Left ventricle myocardium superior (tissue), 1 donor: ENCODE measurements at places on chromosomes 1 and 21. TPM values are rescaled to one million over a fixed set of nuclear protein-coding genes. Genes with fewer than 3 reads are reported as not detected.

FLG2 gene
- total RNA-seq = not detected

EPHB2 gene
- 2.4 TPM for total RNA-seq

SLC45A1 gene
- 2.0 TPM for total RNA-seq

WDR64 gene
- total RNA-seq = not detected

DNAJC16 gene
- total RNA-seq = 17.1 TPM

SMIM34 gene
- not detected for total RNA-seq

C1orf216 gene
- total RNA-seq = 9.8 TPM

S100A16 gene
- 42.2 TPM for total RNA-seq

RABIF gene
- total RNA-seq = 4.7 TPM

GPR3 gene
- total RNA-seq = 0.12 TPM

TCP10L gene
- 2.9 TPM for total RNA-seq

ELAVL4 gene
- not detected for total RNA-seq

ARHGAP30 gene
- total RNA-seq = 3.7 TPM

FCRLB gene
- total RNA-seq = 0.17 TPM

ARTN gene
- not detected for total RNA-seq

KIF14 gene
- 0.10 TPM for total RNA-seq

CEPT1 gene
- 14.4 TPM for total RNA-seq

LDLRAD2 gene
- total RNA-seq = 0.20 TPM

OR2L13 gene
- total RNA-seq = not detected

RXRG gene
- 2.2 TPM for total RNA-seq

SPATA46 gene
- total RNA-seq = not detected
